ENCODE measurements at places on chromosomes 2 and 18.

- DNase-seq = no peak
Measured at GRCh38 chr18:54928236-54928635, 31.0 kb downstream of the CCDC68 start.

DNA sequence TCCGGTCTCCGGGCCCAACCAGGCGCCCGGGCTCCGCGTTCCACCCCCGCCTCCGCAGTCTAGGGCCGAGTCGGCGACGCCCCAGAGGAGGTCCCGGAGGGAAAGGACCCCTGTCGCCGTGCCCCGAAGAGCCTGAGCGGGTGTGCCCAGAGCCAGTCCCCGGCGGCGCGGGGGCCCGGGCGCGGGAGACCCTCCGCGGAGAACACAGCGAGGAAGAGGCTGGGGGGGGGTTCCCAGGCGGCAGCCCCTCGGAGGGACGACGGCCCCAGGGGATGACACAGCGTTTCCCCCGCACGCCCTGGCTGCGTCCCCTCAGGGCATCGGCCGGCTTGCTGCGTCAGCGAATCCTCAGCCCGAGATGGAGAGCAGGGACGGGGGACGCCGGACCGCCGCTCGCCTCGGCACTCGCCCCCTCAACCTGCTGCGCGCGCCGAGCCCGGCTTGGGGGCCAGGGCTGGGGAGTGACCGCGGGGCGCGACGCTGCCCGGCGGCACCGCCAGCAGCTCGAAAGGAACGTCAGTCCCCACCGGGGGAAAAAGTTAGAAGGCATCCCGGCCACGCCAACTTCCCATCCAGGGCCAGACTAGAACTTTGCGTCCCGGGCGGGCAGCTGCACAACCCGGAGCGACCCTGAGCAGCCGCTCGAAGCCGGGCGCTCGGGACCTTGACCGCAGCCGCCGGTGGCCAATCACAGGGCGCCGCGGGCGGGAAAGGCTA, 711 bp downstream of the SFXN5 start:
- peak; percentile 21 for DNase-seq

GRCh38 chr18:5582849-5583681, 39.3 kb upstream of the EPB41L3 start:
- no peak for DNase-seq

DNA sequence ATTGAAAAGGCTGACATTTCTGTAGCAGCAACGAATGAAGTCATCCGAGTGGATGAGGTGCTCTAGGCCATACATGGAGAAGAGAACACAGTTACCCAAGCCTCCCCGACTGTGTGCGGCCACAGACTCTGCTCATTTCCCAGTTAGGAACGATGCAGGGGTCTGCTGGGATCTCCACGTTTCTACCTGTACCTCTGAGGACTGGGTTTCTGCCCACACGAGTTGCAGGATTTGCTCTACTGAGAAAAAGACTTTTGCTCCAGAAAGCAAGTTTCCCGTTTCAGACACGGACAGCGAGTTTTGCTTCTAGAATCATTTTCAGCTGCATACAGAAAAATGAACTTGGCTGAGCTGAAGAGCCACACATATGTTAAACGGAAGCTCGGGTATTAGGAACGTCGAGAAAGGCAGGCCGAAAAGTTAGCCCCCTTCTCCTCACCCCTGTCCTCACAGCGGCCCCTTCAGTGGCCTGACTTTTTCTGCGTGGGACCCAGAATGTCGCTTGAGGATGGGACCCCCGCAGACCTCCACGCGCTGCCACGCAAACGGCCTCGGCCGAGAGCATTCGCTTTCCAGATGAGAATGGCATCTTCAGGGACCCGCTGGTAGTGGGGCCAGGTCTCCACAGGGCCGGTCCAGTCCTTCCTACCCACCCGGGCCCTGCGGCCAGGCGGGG, 582 bp upstream of the RAB31 start:
- DNase-seq = no peak

- no peak for DNase-seq
Measured at GRCh38 chr2:64605026-64605471, 48.7 kb downstream of the SERTAD2 start.

DNA sequence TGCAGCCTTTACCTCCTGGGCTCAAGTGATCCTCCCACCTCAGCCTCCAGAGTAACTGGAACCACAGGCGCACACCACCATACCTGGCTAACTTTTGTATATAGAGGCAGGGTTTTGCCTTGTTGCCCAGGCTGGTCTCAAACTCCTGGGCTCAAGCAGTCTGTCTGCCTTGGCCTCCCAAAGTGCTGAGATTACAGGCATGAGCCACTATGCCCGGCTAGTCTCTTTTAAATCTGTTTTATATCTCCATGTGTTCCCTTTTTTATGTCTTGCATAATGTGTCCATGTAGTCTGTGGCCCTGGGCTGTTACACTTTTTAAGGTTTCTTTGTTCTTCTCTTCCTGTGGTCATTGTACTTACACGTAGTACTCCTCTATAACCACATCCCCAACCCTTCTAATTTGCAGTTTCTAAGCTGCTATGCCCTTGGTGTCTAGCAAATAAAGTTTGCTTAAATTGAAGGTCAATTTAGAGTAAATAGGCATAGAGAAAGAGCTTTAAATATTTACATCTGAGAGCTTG, 168.2 kb downstream of the MCFD2 start:
- no peak for DNase-seq

DNA sequence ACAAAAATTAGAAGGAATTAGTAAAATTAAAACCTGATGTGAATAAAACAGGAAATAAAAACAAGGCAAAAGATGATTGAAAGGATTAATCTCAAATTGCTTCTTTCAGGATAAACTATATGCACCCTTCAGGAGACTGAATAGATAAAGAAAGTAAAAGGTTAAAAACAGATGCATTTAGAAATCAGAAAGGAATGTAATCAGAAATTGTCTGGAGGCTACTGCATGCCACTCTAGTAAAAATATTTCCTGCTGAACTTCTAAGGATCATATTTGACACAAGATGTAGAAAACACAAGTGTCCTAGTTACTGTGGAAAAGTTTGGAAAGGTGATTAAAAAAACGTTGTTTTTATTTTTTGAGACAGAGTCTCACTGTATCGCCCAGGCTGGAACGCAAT, 16.2 kb downstream of the CHCHD5 start:
- DNase-seq = no peak

DNA sequence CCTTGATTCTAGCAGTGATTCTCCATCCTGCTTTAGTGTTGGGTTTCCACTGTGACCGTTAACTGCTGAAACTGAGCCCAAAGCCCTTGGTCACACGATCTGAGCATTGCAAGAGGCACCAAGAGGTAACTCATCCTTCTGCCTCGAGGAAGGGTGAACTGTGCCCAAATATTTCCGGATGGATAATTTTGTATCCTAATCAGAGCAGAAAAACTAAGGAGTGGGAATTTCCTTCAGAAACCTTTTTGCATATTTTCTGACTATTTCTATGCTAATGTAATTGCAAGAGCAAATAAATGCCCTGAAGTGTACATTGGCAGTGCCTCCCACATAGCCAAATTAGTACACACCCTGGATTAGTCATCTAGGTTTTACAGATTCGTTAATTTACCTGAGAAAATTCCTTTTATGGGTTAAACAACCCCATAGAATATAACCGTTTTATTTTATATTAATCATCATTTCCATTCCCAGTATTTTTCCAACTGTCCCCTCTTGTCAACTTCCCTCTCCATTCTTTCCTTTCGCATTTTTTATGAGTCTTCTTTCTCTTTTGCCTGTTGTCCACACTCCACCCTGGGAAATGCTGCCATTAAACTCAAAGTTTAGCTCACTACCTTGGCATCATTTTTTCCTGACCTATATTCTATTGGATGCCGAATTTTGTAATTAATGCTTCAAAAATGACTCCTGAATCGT, 31.7 kb upstream of the COBLL1 start:
- DNase-seq = no peak

- DNase-seq = no peak
Measured at GRCh38 chr2:241540401-241540770, 18.2 kb upstream of the BOK start.

DNA sequence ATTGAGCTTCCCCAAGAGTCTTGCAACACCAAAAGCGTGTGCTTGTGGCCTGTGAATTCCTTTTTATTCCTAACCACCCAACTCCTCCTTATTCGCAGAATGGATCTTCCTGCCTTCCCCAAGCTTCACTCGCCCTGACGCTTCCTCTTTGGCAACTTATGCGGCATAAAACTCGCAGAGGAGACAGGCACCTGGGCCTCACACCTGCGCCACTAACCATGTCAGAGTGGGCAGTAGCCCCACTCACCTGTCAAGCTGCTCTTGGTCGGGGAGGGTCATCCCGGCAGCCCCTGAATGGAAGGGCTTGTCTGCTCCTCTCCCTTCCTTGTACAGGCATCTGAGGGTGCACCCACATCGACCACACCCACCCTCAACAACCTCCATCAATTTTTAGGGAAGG, 106.9 kb upstream of the GPC1 start:
- no peak for DNase-seq

- no peak for DNase-seq
Measured at GRCh38 chr18:47893939-47894699, 36.3 kb downstream of the SMAD2 start.

GRCh38 chr2:134500211-134500935, 218.4 kb downstream of the TMEM163 start:
- no peak for DNase-seq

DNA sequence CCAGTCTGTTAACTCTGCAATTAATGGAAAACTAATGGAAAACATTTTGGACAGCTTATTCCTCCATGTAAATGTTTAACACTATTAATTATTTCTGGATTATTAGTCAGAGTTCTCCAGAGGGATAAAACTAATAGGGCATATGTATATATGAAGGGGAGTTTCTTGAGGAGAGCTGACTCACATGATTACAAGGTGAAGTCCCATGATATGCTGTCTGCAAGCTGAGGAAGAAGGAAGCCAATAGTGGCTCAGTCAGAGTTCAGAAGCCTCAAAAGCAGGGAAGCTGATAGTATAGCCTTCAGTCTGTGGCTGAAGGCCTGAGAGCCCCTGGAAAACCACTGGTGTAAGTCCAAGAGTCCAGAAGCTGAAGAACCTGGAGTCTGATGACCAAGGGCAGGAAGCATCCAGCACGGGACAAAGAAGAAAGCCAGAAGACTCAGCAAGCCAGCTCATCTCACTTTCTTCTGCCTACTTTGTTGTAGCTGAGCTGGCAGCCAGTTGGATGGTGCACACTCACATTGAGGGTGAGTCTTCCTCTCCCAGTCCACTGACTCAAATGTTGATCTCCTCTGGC, 136.0 kb downstream of the PTH2R start:
- no peak for DNase-seq
